ENCODE measurements at places on chromosomes 3 and 15.

- no peak for DNase-seq
Observed at GRCh38 chr3:42486814-42487565, 15.5 kb upstream of the VIPR1 start.

GRCh38 chr3:111538681-111539083 lies 3.3 kb upstream of the CD96 start:
- no peak for DNase-seq

DNA sequence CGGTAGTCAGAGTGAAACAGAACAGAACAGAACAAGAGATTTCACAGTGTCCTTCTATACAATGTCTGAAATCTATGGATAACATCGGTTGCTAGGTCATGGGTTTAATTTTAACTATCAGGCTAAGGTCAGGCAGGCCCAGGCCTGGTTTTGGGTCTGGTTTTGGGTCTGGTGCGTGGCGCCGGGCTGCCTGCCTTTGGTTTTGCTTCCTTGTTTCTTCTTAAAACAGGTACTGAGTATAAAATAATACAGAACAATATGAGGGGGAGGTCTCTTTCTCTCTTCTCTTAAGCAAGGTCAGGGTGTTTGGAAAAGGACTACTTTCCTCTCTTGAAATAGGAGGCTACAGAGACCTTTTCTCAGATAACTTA lies 1.4 kb downstream of the AEN start:
- DNase-seq: no peak

DNA sequence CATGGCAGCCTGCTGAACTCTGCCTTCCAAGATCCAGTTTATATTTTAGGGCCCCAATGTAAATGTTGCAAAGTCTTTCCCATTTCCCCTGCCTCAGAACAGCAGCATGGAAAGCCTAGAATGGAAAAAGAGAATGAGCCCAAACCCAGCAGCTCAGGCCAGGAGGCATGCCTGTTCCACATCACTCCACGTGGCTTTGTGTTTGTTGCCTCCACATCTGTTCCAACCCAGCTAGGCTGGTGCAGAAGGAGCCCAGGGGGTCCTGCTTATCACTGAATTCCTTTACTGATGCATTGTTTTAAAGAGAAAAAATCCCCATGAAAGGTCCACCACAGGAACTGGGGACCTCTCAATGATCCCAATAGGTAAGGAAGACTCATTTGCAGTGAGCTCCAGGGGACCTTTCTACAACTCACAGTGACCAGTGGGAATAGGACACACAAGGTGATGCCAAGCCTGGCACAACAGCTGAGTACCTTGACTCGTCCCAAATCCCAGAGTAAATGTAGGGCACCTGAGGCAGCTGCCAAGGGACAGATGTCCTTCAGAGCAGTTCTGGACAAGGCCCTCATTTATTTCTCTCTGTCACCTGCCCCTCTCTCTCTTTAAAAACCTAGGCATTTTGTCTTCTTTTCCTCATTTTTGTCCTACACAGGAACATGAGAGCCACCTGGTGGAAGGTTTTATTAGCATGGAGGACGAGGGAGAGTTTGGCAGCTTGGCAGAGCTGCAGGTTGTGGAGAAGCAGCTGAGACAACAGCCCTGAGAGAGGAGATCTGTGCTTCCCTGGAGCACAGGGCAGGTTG lies 41.7 kb upstream of the ADAMTS17 start:
- peak; percentile 60 for DNase-seq

GRCh38 chr3:47907784-47908183 lies 104.8 kb downstream of the DHX30 start:
- no peak for DNase-seq

DNA sequence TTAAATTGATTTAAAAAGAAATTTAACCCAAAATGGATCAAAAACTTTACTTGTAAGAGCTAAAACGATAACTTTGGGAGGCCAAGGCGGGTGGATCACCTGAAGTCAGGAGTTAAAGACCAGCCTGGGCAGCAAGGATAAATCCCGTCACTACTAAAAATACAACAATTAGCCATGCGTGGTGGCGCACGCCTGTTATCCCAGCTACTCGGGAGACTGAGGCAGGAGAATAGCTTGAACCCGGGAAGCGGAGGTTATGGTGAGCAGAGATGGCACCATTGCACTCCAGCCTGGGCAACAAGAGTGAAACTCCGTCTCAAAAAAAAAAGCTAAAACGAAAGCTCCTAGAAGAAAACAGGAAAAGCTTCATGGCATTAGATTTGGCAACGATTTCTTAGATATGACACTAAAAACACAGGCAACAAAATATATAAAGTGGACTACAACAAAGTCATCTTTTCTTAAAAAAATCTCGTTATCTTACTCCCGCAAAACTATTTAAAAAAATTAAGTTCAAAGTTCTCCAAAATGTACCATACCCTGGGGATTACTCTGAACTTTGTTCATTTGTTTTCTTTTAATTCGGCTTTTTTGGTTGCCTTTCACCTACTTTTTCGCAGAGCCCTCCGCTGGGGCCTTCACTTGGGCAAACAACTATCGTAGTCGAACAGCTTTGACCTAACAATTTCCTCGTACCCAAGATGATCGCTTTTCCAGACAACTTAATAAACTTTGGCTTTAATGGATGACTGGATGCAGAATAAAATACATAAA lies 2.9 kb downstream of the HDDC3 start:
- DNase-seq: no peak

- DNase-seq: no peak
Observed at GRCh38 chr15:45523166-45523460, 558 bp upstream of the SLC30A4 start.

DNA sequence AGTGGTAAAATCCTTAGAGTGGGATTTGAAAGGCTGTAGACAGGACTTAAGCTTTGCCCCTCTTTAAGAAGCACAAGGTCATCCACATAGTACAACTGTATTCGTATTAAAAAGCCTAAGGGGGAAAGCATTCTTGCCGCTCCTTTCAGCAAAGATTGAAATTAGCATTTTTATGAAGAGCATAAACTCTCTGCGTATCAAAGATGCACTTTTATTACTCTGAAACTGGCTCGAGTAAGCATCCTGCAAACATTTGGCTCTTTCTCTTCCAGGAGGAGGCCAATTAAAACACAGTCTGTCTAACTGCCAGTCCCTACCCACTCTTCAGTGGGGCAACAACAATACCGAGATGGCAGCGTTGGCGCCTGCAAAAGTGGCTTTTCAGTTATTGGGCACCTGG lies 192.5 kb upstream of the TPRG1 start:
- no peak for DNase-seq

GRCh38 chr15:71103102-71103676 lies 12.1 kb upstream of the THSD4 start:
- no peak for DNase-seq

DNA sequence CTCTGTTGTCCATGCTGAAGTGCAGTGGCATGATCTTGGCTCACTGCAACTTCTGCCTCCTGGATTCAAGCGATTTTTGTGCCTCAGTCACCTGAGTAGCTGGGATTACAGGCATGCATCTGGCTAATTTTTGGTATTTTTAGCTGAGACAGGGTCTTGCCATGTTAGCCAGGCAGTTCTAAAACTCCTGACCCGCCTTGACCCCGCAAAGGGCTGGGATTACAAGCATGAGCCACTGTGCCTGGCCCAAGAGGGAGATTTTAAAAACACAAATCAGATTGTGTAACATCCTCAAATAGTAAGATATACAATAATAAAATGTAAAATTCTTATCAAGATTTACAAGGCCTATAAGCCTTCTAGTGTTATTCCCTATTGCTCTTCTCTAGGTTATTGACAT lies 62.5 kb upstream of the PHLDB2 start:
- DNase-seq: no peak

DNA sequence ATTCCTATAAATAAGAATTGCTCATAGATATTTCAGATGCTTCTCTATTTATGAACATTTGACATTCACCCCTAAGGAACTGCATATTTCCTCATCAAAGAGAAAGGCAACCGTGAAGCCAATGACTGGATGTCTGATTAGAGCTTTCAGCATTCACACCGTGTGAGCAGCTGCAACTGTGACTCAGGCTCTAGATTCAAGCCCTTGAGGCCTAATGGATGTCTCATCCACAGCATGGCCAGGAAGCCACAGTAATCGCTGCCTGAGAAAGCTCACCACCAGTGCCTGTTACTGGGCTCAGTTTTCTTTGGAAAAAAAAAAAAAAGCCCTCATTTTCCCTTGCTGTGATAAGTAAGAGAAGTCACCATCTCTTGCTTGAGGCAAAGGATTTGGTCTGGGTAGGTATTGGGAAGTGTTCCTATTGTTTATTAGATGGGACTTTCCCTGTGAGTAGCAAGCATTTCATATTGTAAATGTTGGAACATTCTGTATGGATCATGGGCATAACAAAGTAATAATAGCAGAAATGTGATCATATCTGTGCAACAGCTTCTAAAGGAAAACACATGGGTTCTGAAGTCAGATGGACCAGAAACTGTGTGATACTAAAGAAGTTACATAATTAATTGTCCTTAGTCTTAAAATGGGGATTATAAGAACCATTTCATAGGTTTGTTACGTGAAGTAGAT lies 783.7 kb downstream of the AGBL1 start:
- no peak for DNase-seq

DNA sequence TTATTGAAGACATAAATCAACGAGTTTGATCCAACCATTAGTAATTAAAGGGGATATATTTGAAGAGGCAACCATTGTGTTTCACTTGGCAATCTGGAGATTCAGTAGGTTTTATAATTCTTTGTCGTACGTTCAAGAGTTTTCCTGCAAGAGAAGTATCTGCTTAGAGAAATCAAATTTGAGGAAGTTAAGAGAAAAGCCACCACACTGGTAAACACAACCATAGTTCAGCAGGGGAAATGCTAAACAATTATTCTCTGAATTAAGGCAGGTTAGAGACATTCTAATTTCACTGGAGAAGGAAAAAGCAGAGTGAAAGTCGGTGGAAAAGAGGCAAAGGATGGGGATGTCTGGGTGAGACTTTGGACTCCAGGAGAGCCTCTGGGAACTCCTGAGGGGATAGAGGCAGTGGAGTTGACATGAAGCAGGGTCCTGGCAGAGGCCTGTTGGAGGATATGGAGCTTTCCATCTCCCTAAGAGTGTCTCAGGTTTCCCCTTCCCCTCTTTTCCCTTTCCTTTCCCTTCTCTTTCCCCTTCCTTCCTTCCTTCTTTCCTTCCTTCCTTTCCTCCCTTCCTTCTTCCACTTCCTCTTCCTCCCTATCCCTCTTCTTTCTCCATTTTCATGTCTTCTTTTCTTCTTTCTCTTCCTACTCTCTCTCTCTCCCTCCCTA lies 26.5 kb downstream of the SPINK8 start:
- DNase-seq: no peak

DNA sequence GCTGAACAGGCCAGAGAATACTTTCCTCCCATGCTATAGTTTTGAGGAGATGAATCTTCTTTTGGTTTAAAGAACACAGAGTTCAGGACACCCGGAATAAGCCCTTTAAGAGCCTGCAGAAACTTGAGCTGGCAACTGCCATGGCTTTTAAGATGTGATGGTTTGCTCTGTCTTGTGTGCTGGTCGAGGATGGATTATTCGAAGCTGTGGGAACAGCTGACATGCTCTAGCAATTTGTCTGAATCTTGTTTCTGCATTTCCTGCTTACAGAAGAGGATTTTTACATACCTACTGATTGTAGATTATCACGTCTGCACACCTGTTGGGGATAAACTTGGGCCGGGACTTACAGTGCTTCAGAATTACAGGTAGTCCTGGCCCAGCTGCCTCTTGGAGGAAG lies 396.9 kb downstream of the LRTM1 start:
- no peak for DNase-seq

GRCh38 chr15:87213626-87214025 lies 1042.9 kb downstream of the NTRK3 start:
- no peak for DNase-seq

DNA sequence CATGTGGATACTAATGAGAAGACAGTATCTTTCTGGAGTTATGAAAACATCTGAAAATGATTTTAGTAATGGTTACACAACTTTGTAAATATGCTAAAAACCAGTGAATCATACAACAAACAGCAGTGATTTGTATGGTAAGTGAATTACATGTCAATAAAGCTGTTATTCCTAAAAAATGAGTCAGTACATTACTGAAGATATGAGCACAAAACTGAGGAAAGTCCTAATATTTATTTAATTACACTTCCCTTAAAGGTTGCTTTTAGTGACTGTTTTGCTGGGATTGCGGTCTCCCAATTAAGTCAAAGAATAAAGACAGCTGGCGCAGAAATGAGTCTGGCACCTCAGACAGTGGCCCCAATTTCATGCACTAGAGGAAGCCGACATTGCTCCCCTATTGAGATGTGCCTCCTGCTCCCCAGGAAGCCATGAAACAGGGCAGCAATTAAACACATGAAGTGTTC lies 50.9 kb upstream of the FSIP1 start:
- DNase-seq: no peak

GRCh38 chr3:58728723-58729122 lies 62.1 kb upstream of the FAM3D start:
- DNase-seq: no peak

DNA sequence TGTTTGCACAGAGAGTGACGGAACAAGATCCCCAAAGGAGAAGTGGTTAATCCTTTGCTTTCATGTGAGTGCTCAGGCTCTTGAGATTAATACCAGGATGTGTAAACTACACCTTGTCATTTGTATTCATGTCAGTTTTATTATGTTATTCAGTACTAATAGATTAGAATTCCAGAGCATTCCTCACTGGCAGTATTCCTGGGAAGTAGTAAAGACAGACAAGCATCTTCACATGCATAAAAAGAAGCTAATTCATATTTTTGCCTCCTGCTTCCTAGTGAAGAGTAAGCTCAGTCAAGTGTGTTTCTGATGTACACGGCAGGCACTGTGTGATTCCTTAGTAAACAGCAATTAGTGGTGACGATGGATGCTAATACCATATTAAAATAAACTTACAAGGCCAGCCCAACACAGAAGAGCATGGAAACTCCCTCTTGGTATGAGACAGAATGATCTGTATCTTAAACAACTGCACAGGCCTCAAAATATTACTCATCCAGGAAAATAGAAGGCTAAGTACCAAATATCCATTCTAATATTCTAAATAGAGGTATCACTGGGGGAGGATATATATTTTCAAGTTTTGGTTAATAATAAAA lies 336.8 kb upstream of the MCTP2 start:
- DNase-seq: no peak

DNA sequence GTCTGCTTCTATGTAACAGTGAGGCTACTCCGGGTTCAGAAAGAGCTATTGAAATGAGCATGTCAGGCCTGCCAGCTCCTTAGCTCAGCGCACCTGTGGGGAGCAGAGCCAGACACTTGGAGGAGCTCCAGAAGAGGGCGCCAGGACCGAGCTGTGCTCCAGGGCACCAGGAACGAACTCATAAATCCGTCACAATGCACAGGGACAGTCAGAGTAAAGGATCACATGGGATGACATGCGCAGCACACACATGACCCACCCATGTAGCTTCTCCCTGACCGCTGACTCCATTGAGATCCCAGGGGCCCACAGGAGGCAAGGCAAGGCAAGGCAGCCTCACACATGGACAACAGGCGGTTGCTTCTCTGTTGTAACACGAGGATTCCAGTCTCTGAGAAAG lies 26.0 kb upstream of the GNB5 start:
- DNase-seq: peak; percentile 9

- DNase-seq: no peak
Observed at GRCh38 chr15:37586011-37586583, 348.3 kb upstream of the TMCO5A start.

GRCh38 chr3:156449710-156450574 lies 105.0 kb downstream of the SSR3 start:
- DNase-seq: peak; percentile 35
